ENCODE measurements at places on chromosomes 5 and 9.

DNA sequence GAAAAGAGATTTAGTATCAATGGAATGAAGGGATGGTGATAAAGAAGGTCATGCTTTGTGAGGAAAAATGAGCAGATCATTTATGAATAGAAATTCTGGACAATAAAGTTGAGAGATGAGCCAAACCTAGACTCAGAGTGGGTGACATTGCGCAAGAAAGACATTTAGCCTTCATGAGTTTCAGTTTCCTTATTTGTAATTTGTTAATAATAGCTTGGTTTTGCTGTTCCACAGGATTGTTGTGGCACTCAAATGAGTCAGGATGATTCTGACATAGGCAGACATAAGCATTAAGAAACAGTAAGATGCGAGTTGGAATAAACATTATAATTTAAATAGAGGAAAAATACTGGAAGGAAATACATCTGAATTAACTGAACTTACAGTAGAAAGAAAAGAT, 34.8 kb downstream of the ITGA2 start:
- no peak for DNase-seq

DNA sequence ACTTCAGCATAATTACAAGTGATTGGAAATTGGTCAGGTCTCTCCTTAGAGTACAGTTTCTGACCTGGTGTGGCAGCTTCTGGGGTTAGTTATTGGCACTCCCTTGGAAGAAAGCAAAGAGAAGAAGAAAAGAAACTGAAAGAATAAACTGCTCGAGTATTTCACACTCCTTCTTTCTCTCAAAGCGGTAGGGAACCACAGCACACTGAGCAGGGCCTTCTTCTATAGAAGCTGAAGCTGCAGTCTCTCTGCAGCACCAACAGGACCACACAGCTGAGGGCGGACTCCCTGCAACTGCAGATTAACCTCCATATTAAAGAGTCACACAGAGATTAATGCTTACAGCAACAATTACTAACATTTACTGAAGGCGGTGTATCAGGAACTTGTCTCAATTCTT, 152.0 kb downstream of the TRPM6 start:
- DNase-seq: no peak

DNA sequence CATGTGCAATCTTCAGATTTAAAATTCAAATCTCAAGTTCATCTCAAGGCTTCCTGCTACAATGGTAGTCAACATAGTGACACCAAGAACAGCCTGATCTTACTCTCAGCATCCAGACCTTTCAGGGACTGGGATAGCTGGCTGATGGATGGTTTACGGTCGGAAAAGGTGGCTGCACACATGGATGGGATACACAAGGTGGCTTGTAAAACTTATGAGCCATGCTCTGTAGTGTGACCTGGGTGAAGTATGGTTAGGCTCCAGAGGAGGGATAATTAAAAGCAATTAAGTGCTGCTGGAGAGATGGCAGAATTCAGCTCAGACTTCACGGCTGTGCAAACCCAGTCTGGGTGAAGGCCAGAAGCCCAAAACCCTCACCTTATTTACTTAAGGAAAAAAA, 379.5 kb downstream of the NFIB start:
- no peak for DNase-seq

DNA sequence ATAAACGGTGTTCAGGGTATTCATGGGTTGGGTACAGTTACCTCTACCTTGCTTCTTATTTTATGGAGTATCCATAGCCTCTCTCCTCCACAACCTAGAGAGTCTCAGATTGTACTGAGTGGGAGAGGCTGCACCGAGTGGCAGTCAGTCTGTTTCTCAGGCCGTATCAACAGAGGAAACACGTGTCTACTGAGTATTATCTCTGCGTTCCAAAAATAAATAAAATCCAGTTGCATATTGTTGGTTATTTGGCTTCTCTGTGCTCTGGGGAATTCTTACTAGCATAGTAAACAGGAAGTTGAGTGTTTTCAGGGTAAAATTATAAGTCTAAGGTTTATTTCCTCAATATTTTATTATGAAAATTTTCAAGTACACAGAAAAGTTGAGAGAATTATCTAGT, 231.0 kb downstream of the ARHGEF28 start:
- DNase-seq: no peak

DNA sequence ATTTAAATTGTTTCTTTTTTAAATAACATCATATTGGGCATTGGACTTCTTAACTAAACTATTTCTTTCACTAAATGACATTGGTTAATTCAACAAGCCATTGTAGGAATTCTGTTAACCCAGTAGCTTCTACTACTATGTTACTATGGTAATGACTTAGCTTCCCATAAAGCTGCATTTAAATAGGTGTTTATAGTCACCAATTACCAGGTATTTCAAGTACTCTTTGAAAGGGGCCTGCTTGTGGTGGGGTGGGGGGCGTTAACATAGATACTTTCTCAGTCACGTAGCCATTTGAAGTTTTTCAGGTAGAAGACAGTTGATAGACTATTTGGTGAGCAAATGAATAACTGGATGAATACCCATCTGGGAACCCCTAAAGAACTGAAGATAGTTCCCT, 34.0 kb downstream of the PIK3R1 start:
- DNase-seq: no peak

- no peak for DNase-seq
Observed at GRCh38 chr9:23375511-23375910, 450.5 kb downstream of the ELAVL2 start.

DNA sequence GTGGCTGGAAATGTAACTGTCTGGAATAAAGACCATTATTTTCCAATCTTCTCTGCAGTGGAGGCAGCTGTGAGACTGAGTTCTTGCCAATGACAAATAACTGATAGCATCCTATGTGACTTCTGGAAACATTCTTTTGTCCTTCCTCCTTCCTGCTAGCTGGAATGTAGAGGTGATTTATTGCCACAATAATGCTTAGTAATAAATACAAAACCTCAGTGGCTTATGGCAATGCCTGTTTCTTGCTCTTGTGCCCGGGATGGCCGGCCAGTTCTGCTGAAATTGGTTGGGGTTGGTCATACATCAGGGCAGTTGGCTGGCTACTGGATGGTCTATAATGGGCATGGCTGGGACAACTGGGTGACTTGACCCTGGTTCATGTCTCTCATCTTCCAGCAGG, 12.2 kb upstream of the TEX48 start:
- DNase-seq: no peak

DNA sequence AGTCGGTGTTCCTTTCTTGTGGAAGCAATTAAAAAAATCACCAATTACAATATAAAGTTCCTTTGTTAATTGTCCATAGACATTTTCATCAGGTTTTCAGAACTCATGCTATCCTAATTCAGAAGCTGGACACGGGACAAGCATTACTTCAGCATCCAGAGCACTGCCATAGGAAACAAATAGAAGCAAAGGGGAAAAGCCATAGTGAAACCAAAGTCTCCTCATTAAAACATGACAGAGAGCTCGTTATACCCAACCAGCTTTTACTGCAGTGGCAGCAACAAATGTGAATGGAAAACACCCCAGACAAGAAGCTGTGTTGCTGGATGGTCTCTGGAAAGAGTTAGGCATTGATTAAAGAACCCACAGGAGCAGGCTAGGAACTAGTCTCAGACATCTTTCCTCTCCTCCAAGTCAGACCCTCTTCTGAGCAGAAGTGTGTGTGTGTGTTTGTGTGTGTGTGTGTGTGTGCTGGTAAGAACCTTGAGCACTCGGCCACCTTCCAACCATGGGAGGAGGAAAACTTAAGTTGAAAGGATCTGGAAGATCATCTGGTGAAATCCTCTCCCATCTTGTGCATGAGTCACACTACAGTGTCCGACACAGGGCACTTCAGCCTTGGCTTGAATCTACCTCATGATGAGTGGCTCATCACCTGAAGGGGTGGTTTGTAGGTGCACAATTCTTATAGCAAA, 162.6 kb upstream of the ADAMTS16 start:
- DNase-seq: no peak

GRCh38 chr5:33184367-33184766, 256.4 kb upstream of the TARS1 start:
- DNase-seq: no peak

GRCh38 chr5:635306-636055, 23.3 kb downstream of the CEP72 start:
- DNase-seq: no peak

- no peak for DNase-seq
Observed at GRCh38 chr9:94908011-94908563, 181.6 kb downstream of the AOPEP start.

DNA sequence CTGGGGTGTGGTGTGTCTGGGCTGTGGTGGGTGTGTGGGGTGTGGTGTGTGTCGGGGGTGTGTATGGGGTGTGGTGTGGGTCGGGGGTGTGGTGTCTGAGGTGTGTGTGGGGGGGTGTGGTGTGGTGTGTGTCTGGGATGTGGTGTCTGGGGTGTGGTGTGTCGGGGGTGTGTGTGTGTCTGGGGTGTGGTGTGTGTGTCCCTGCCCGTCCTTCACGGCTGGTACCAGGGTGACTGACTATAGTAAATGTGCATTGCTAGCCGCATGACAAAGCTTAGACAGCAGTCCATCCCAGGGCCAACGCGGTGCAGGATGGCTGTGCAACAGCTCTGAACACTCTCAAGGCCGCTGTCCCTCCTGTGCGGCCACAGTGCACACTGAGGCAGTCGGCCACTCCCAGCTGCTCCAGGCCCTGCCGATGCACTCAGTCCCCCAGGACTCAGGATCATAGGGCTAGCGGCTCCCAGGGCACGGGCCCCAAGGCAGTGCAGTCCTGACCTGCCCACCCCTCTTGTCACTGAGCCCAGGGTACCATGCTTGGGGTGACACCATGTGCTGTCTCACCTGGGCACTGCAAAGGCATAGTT, 54.0 kb downstream of the SECISBP2 start:
- no peak for DNase-seq

All from esophagus squamous epithelium (tissue), 5 donors.